ENCODE measurements at places on chromosomes 5 and 9. TPM values are rescaled to one million over a fixed set of nuclear protein-coding genes. Genes with fewer than 3 reads are reported as not detected.

CD274 gene
- total RNA-seq, result 10.3 TPM

ARL14EPL gene
- total RNA-seq, result not detected

PTGS1 gene
- total RNA-seq, result 10.4 TPM

PFN3 gene
- not detected for total RNA-seq

SPINK4 gene
- not detected for total RNA-seq

GNG10 gene
- total RNA-seq, result 108 TPM

MYO10 gene
- 61.2 TPM for total RNA-seq

IL4 gene
- total RNA-seq, result not detected

FAM114A2 gene
- total RNA-seq, result 42.3 TPM

ENHO gene
- total RNA-seq, result not detected

DMRTA1 gene
- total RNA-seq, result 0.32 TPM

SHISAL2B gene
- not detected for total RNA-seq

PPP3R2 gene
- not detected for total RNA-seq

SPINK6 gene
- not detected for total RNA-seq

CEL gene
- under 0.01 TPM for total RNA-seq

GABRA1 gene
- total RNA-seq, result not detected

FAM153A gene
- not detected for total RNA-seq

WHRN gene
- total RNA-seq, result 1.3 TPM

OTULIN gene
- 31.1 TPM for total RNA-seq

AJM1 gene
- 1.3 TPM for total RNA-seq

LCN15 gene
- not detected for total RNA-seq

DMAC1 gene
- total RNA-seq, result 7.8 TPM

CAMK4 gene
- 3.2 TPM for total RNA-seq

ADAMTS2 gene
- total RNA-seq, result 44.5 TPM

PCDHB6 gene
- total RNA-seq, result under 0.01 TPM

PCDHGB6 gene
- 4.2 TPM for total RNA-seq

HACD4 gene
- total RNA-seq, result 10.0 TPM

RMI1 gene
- 7.8 TPM for total RNA-seq

ZNF658 gene
- 3.9 TPM for total RNA-seq

HSD17B4 gene
- total RNA-seq, result 128 TPM

SPATA31D4 gene
- total RNA-seq, result not detected

DNAH5 gene
- 0.97 TPM for total RNA-seq

All from fibroblast of villous mesenchyme (primary cell).